ENCODE measurements at places on chromosomes 1 and 21.

- no peak for DNase-seq
Observed at GRCh38 chr1:199247891-199248290, 609.1 kb downstream of the PTPRC start.

- DNase-seq = no peak
Observed at GRCh38 chr21:39670701-39671100, 58.0 kb downstream of the B3GALT5 start.

- DNase-seq = no peak
Observed at GRCh38 chr1:100658716-100659026, 60.9 kb upstream of the VCAM1 start.

DNA sequence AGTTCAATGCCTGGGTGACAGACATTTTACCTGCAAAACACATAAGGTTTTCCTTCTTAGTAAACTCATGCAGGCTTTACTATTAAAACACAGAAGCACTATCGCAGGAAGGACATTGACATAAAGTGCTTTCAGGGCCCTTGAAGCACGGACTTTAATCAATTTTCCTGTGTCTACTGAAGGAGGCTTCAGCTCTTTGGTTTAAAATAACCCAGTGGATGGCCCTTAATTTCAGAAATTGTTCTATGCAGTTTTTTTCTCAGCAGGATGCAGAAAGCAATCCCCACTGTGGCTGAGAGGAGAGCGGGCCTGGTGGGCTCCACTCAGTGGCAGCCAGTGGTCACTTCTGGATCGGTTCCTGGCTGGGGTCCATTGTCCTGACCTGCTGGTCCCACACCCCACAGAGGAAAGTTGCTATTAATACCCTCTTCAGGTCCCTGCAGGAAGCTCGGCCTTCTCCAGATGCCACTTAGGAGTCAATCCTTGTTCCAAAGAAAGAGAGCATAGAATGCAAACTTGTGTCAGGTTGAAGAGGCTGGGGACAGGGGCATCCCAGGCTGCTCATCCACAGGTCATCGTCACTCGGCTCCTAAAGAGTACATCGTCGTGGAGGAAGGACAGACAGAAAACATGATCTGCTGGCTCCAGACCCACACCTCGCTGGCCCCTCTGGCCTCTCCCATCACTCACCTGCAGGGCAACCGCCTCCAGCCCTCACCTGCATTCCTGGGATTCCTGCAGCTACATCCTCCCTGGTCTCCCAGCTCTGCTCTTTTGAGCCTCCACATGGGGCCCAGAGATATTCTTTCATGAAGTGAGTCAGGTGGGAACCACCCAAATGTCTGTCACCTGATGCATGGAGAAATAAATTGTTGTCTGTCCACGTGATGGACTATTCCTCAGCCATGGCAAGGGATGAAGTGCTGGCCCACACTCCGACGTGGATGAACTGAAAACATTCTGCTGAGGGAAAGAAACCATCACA is 153.1 kb downstream of the PSMG1 start:
- DNase-seq = no peak

- no peak for DNase-seq
Observed at GRCh38 chr1:111470596-111470995, 3.2 kb upstream of the C1orf162 start.

DNA sequence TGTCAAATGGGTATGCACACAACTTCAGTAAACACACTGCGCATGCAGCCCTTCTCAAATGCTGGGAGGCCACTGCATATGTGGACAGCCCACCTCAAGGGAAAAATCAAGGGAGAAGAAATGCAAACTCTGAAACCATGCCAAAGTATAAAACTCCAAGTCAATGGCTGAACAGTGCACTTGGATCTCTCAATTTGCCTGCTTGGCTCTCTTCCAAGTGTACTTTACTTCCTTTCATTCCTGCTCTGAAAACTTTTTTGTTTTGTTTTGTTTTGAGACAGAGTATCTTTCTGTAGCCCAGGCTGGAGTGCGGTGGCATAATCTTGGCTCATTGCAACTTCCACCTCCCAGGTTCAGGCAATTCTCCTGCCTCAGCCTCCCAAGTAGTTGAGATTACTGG is 18.8 kb upstream of the COP1 start:
- DNase-seq = no peak

- no peak for DNase-seq
Observed at GRCh38 chr1:208990456-208990855, 593.1 kb upstream of the CAMK1G start.

- DNase-seq = no peak
Observed at GRCh38 chr1:112706505-112707220, at the start of gene RHOC. RHOC (minus strand) TSS chr1:112707127; CDS start chr1:112703799, 3,328 bp downstream.

GRCh38 chr21:45082736-45083135 is 8.4 kb downstream of the ADARB1 start:
- DNase-seq = no peak

DNA sequence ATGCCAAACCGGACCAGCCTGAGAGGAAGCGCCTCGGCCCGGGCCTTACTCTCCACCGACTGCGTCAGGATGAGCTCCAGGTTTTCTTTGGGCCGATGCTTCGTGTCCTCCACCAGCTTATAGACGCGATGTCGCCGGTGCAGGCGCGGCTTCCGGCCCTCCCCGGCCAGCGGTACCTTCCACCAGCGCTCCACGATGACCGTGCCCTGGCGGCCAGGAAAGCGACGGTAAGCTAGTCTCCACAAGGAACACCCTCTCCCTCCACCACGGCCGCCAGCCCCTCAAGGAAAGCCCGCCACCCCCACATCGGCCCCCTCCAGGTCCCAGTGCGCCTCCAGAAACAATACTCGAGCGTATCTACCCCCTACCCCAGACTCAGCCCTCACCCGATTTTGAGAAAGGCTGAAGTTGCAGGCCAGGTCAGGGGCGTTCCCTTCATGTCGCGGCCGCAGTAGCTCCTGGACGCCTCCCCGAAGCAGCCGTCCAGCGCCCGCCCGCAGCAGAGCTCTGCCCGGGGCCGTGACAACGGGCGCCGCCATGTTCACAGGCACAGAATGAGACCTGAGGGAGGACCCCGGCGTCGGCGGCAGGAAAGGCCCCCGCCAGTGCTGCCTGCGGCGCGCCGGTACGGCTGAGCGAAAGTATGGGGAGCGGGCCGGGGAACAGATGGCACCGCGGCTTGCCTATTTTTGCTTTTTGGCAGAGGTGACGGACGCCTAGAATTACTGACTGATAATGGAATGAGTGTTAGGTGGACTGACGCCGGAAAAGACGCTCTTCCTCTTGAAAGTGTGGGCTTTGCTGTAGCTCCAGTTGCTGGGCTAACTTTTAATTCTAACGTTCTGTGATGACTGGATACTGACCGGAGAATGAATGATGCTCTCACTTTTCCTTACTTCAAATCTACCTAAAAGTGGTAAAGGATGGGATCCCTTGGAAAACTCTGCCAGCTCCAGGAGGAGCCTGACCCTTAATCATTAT is at the start of gene MRPL9:
TSS of gene MRPL9 (minus strand) at position 556 of the 981 bp plus-strand sequence. CDS start at position 539, 17 bp downstream.
- peak; percentile 30 for DNase-seq

- no peak for DNase-seq
Observed at GRCh38 chr1:60841116-60842046, 241.0 kb upstream of the NFIA start.

DNA sequence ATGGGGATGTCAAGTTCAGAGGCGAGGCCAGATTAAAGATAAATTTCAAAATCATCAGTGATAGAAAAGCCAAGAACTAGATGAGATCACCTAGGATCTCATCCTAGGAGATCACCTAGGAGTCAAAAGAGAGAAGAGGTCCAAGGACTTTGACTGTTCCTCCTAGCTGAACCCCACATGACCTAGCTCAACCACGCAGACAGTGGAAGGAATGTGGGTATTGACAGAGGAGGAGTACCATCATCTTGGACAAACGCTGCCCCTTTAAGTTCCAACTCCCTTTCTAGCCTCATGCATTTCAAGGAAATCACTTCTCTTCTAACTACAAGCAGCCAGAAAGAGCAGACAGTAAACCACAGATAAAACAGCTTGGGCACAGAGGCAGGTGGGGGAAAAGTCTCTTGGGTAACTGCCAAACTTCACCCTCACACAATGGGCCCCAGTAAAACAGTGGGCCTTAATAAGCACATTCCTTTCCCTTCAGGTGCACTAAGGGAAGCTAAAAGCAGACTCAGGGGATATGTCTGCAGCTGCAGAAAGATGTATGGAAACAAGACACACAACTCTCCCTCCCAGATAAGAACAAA is 12.5 kb upstream of the FAM76A start:
- DNase-seq = no peak

GRCh38 chr1:68270951-68271350 is 38.6 kb upstream of the WLS start:
- DNase-seq = no peak

All from SIG-M5 (cell line).